Choroid plexus epithelial cell (primary cell): ENCODE measurements at places on chromosomes 1 and 21.

- DNase-seq: peak; percentile 64
Observed at GRCh38 chr1:45205910-45206721, at the start of gene ZSWIM5. ZSWIM5 (minus strand) TSS chr1:45206605; CDS start chr1:45206350, 255 bp downstream.

DNA sequence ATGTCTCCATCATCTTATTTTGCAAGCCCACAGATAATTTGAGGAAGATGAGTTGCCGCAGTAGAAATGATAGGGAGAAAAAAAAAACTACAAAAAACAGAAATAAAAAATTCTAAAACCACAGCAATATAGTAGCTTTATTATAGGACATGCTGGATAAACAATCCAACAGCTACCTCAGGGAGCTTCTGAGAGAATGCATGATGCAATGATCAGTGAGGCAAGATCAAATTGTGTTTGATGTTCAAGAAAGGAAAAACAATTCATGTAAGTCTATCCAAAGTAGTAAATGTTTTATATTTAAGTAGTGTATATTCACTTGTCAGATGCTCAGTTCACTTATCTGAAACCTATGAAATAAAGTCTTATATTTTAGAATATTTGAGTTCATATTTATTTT, 6.7 kb downstream of the CR1L start:
- DNase-seq: peak; percentile 6

DNA sequence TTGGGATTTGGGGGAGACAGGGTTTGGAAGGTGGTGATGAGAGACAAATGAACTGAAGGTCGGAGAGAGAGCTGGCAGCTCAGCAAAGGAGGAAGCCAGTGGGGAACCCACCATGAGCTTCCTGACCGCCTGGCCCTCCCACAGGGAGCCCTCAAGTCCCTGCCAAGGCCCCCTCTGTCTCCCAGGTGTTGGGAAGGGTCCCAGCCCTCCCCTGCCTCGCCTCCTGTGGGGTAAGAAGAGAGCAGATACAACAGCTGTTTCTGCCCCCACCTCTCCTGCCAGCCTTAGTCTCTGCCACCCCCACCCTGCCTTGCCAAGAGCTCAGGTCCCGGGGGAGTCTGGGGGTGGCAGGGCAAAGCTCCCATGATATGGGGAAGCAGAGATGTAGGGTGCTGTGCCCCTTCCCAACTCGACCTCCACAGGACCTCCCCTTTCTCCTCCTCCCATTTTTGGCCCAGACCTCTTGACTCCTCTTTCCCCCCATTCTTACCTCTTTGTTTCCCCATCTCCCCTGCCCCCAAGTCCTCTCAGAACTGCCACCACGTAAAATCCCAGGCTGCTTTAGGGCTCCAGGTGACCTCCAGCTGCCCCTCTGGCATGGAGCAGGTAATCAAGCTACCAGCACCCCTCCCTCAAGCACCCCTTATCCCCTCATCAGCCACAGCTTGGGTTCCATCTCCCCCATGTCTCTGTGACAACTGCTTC, 556 bp downstream of the S100A1 start:
- DNase-seq: no peak

DNA sequence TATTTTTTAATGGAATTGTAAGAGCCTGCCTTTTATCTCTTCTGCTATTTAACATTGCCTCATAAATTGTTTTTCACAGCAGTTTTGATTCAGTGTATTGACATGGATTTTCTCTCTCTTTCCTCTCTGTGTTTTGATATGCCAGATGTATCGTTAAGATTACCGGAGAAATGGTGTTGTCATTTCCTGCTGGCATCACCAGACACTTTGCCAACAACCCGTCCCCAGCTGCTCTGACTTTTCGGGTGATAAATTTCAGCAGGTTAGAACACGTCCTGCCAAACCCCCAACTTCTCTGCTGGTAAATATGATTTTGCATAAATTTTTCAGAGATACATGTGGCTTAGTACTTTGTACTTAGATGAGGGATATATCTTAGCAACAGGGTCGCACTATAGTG, 23.1 kb upstream of the DYNLT5 start:
- no peak for DNase-seq

DNA sequence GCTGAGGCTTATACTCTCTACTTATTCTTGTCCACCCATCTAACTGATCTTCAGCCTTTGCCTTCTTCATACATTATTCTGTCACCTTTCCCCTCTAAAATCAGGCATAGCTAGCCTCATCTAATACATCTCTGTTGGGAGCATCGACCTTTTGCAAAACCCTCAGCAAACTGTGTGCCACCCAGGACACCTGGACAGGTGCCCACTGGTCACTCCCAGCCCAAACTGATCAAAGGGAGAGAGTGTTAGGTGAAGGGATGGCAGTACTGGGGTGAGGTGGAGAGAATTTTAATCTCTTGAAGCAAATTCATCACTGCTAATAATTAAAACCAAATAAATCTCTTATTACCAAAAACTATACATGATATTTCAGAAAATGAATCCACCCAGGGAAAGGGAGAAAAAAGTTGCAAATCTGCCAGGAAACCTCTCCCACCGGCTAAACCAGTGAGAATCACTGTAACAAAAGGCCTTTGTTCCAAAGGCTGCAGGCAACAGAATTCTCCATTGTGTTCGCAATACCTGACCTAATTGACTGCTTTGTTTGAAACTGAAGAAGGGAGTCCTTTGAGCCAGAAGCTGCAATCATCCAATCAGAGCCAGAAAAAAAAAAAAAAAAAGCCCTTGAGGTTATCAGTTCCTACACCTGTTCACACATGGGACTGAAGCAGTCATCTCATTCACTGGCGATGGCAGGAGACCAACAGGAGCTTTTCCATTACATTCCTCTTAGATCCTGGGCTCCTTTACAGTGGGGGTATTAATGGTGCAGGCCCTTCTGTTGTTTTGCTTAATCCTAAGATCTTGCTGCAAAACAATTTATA, 172.6 kb downstream of the APP start:
- DNase-seq: no peak
